ENCODE measurements at places on chromosomes 7 and 10.

DNA sequence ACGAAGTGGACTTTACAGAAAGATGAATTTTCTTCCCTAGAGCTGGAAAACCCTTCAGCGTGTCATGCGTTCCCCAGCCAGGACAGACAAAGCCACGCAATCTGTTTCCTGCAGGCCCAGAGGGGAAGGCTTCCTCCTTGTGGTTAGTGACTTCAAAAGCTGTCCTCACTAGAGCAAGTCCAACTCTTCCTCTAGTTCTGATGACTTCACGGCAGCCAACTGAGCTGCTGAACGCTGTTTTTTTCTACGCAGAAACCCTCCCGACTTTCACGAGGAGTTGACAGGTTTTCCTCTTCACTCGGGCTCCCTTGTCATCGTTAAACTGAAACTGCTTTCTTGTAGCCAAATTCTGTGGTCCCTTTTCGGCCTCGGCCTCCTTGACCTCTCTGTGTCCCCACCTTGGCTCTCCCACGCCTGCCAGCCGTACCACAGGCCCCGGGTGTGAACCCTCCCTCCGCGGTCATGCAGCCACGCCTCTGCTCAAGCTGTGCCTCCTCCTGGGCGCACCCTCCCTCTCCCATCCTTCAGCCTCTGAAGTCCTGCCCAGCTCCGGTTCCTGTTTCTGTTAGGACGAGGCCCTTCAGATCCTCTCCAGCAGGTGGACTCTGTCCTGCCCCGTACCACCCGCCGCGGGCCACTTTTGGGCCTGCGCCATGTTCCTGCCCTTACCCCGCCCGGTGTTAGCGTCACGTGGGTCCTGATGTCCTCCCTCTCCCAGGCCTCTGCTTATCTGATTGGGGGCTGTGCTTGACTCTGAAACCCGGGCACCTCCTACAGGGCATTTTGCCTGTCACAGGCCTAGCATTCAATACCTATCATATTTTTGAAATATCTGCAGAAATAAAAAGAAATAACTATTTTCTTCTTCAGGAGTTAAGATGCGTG lies 39.3 kb downstream of the CUX1 start:
- DNase-seq = peak; percentile 97

DNA sequence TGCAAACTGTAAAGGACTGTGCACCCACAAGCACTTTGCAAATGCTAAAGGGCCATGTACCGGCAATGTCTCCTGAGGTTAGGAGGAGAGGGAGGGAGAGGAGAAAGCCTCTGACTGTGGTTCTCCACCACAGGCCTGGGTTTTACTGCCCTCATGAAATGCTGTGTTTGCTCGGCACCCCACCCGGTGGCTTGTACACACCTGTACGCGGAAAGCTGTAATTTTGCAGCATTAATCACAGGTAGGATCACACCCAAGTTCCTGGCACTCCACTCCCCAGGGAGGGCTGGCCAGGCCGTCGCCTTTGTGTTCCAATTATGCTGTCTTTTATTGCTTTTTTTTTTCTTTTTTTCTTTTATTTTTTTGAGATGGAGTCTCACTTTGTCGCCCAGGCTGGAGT lies 78.5 kb upstream of the MYL10 start:
- DNase-seq = no peak

DNA sequence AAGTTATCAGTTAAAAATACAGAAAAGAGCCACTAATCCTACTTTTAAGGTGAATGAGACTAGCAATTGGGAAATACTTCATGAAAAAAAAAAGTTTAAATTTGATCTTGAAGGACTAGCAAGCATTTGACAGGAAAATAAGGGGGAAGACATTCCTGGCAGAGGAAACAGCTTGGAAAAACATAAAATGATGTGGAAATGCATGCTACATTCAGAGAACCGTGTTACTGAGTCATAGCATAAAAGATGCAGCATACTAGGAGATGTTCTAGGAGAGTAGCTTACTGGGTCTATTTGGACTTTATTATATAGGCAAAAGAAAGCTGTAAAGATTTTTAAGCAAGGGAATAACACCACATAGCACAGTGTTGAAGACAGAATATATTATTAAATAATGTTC lies 108.6 kb upstream of the COL1A2 start:
- DNase-seq = no peak

- no peak for DNase-seq
Measured at GRCh38 chr10:30227481-30227880, 121.6 kb downstream of the MTPAP start.

- no peak for DNase-seq
Measured at GRCh38 chr10:22391600-22391999, 46.3 kb downstream of the SPAG6 start.

DNA sequence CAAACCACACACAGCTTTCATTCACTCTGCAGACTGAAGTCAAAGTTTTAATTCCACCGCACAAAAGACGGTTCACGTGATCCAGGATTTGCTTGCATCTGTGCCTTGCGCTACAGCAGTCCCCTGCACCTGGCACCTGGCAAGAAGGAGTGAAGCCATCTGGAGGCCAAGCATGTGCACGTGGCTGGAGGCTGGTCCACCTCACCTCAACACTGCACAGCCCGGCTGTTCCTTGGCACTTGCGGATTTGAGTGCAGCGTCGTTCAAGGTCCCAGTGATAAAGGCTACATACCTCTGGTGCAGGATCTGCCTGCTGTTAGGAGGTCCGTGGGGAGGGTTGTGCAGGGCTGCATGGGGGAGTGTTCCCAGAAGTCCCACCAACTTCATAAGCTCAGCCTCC lies 248.5 kb upstream of the GRB10 start:
- DNase-seq = no peak

DNA sequence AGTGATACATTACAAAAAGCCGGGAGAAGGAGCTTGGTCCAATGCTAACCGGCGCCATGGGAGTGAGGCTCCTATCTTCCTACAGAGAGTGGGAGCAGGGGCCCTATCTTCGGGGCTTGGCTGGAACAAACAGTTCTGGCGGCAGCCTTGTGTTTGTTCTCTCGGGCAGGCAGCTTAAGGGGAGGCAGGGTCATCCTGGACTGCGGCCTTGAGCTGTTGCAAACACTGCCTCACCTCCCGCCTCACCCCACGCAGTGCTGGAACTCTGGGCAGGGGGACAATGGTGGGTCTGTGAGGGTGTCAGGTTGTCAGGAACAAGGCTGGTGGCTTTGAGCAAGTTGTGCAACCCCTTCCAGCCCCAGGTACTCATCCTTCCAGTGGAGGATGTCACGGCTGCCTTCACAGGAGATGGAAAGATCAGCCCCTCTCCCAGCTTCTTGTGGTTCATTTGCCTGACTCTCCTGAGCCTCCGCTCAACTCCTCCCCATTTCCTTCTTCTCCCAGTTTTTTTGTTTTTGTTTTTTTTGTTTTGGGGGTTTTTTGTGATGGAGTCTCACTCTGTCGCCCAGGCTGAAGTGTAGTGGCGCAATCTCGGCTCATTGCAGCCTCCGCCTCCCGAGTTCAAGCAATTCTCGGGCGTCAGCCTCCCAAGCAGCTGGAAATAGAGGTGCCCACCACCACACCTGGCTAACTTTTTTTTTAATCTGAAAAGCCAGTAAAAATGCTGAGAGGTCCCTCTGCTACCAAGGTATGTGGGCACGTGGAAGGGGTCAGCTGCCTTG lies 57.4 kb downstream of the SPOCK2 start:
- DNase-seq = no peak

DNA sequence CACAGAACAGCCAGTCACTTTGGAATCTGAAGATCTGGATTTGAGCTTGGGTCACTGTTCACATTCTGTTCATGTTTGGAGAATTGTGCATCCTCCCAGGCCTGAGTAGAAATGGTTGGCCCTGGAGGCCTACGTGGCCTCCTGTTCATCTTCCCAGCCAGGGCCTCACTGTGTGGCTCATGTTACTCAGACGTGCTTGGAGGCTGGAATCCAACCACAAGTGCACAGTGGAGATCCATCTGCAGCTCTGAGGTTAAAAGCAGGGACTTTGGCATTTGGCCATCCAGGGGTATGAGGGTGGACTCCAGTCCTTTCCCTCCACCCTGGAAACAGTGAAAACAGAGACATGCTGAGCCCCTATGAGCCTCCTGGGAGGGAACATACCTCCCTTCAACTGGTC lies 709.0 kb upstream of the IGFBP3 start:
- no peak for DNase-seq

DNA sequence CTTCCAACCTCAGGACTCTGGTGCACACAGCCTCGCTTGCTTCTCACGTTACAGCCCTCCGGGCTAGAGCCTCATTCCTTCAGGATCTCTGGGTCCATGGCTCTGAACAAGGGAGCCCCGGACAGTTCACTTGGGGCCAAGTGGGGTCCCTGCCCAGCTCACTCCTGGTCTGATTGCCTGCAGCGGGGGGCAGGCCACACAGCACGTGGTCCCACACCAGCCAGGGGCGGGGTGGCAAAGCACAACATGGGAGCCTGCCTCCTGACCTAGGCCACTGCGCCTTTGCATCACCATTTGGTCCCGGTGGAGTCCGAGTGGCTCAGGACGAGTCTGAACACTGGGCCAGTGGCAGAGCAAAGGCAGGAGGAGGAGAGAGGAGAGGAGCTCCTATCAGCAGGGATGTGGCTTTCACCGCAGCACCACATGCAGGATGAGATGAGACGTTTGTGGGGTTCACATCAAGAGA lies 13.4 kb upstream of the CRYGN start:
- DNase-seq = no peak

DNA sequence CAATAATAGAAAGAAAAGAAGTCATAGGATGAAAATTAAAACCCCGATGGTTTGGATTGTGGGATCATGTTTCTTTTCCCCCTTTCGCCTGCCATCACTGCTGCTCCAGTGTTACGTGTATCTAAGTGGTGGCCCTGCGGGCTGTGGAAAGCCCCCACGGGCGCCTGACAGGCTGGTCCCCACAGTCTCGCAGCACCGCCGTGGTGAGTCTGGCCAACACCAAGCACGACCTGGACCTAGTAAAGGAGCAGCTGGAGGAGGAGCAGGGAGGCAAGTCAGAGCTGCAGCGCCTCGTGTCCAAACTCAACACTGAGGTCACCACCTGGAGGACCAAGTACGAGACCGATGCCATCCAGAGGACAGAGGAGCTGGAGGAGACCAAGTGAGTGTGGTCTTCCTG lies 19.5 kb downstream of the MYH16 start:
- DNase-seq = no peak

DNA sequence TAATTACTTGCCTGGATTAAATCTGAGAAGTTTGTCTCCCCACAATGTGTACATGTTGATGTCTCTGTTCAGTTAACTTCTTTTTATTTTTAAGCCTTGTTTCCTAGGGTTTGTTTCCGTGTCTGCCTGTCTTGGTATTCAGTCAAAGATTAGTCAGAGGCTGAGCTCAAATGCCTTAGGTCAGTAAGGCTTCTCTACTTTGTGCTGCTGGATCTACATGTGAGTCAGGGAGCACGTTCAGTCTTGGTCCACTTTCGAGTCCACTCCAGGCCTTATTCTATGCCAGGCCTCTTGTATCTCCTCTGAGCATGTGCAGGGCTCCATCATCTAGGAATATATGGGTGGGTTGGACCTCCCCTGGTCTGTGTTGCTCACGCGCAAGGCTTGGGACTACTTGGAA lies 93.3 kb upstream of the FZD8 start:
- no peak for DNase-seq

- DNase-seq = peak; percentile 54
Measured at GRCh38 chr7:128035712-128036111, 4.5 kb upstream of the LRRC4 start.

- DNase-seq = no peak
Measured at GRCh38 chr7:98536803-98537202, 80.3 kb upstream of the NPTX2 start.

- no peak for DNase-seq
Measured at GRCh38 chr10:49119746-49120145, 4.4 kb upstream of the VSTM4 start.

DNA sequence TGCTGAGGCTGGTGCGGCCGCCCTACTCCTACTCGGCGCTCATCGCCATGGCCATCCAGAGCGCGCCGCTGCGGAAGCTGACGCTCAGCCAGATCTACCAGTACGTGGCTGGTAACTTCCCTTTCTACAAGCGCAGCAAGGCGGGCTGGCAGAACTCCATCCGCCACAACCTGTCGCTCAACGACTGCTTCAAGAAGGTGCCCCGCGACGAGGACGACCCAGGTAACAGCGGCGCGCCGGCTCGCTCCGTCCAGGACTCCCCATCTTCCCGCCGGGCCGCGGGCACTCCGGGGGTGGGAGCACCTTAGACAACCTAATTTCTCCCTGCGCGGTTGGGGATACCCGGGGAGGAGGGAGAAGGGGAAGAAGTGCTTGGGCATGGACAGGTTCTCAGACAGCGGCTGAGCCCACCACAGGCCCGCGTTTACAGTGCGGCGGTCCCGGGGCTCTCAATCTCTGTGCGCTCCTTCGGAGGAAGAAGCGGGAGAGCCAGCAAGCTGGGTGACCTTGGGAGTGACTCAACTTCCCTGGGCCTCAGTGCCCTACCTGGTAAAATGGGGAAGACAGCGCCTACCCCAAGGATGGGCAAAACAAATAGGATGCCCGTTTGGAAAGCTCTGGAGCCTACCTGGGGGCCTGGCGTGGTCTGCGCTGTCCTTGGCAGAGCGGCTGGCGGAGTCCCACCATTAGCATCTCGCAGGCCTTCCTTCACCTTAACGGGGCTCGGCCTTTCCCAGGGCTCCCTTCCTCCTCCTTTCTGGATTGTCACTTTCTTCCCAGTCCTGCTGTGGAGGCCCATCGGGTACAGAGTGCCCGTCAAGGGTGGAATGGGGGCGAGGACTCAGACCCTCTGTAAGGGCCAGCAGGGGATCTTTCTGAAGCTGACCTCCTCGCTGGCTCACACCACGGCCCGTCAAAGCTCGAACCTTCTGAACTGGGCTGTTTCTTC lies 852 bp downstream of the FOXI2 start:
- no peak for DNase-seq

DNA sequence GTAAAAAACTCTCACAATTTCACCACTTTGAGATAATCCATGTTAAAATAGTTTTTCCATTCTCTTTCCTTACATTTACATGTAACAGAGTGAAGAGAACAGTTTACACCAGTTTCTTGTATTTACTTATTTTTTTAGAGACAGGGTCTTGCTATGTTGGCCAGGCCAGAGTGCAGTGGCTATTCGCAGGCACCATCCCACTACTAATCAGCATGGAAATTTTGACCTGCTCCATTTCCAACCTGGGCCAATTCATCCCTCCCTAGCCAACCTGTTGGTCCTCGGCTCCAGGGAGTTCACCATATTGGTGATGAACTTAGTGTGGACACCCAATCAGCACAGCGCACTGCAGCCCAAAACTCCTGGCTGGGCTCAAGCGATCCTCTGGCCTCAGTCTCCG lies 74.1 kb downstream of the LYZL2 start:
- no peak for DNase-seq

- DNase-seq = no peak
Measured at GRCh38 chr7:104922182-104923009, 91.6 kb upstream of the KMT2E start.
